ENCODE measurements at places on chromosomes 2 and 18. TPM values are rescaled to one million over a fixed set of nuclear protein-coding genes. Genes with fewer than 3 reads are reported as not detected.
A peak's percentile ranks its signal among the peaks of the same experiment; 100 is the strongest.

Gene CDCA7
- 0.96 TPM for total RNA-seq

Gene DOK6
- total RNA-seq = 0.96 TPM

- H3K4me3 ChIP-seq = no peak overlapping the region
- H3K27ac ChIP-seq = no peak overlapping the region
- no peaks in the 10 kb centered on the region for H3K27me3 ChIP-seq
- no peaks in the 10 kb centered on the region for H3K36me3 ChIP-seq
- no peak for DNase-seq
Observed at GRCh38 chr2:176395273-176395854, 126.1 kb downstream of the MTX2 start.

Gene SPDYA
- total RNA-seq = 0.14 TPM

Gene TLX2
- total RNA-seq = not detected

- no peak overlapping the region for H3K27ac ChIP-seq
- H3K36me3 ChIP-seq = peaks cover 37% of the 10 kb centered on the region
- H3K4me3 ChIP-seq = no peak overlapping the region
- peaks cover 6% of the 10 kb centered on the region for H3K4me1 ChIP-seq
- H3K27me3 ChIP-seq = no peaks in the 10 kb centered on the region
Observed at GRCh38 chr18:59149007-59149406, 9.3 kb downstream of the SEC11C start.

Gene CRACDL
- 3.0 TPM for total RNA-seq

DNA sequence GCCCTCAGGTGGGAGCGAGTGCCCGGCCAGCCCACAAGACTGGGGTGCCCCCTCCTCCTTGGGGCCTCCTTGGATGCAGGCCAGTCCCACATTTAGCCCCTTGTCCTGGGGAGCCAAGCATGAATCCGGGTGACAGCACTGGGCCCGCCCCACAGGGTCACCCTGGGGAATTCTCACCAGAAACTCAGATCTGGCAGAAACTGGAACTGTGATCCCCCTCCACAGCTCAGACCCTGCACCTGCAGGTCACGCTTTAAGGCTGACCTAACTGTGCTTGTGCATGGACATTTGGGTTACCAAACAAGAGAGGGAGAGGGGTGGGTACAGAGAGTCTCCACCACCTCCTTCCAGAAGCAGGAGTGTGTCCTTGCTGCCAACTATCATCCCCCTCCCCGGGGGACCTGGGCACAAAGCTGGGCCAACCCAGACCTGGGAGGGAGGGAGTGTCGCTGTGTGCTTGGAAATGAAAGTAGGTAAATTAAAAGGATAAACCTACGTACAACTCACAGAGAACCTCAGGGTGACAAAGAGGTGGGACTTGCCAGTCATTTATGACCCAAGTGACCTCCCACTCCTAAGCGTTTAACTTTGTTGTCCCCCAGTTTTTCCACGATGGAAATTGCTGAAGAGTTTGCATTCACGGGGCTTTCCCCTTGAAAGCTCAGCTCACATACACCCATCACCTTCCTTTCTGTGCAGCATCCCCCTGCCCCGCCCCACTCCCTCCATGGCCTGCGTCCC is 9.1 kb downstream of the ITM2C start:
- no peak for DNase-seq
- H3K36me3 ChIP-seq = peaks cover 21% of the 10 kb centered on the region
- no peak overlapping the region for H3K27ac ChIP-seq
- H3K4me1 ChIP-seq = peaks cover 26% of the 10 kb centered on the region

GRCh38 chr18:8499810-8500675 is 109.2 kb upstream of the RAB12 start:
- no peak overlapping the region for H3K4me3 ChIP-seq
- H3K36me3 ChIP-seq = no peaks in the 10 kb centered on the region
- H3K4me1 ChIP-seq = peaks cover 6% of the 10 kb centered on the region
- H3K27me3 ChIP-seq = no peaks in the 10 kb centered on the region
- no peak for DNase-seq
- H3K27ac ChIP-seq = no peak overlapping the region

- H3K27ac ChIP-seq = no peak overlapping the region
- no peaks in the 10 kb centered on the region for H3K4me1 ChIP-seq
- no peak overlapping the region for H3K4me3 ChIP-seq
Observed at GRCh38 chr2:30382995-30383394, 64.1 kb upstream of the LCLAT1 start.

Gene DIPK1C
- 6.4 TPM for total RNA-seq

DNA sequence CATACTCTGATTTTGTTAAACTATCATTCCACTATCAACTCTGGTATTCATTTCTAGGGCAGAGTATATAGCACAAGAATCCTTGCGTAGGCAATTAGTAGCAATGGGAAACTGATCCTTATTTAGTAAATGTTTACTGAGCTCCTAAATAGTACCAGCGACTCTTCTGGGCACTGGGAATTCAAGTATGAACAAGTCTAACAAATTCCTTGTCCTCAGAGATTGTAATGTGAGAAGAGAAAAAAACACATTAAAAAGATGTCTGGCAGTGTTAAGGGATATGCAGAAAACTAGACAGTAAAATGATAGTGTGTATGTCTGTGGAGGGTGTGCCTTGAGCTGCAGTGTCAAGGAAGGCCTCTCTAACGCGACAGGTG is 721 bp downstream of the METTL5 start:
- H3K27me3 ChIP-seq = no peaks in the 10 kb centered on the region
- DNase-seq = no peak
- peaks cover 59% of the 10 kb centered on the region for H3K4me1 ChIP-seq
- H3K27ac ChIP-seq = peak overlapping the region; percentile 87
- H3K36me3 ChIP-seq = peaks cover 4% of the 10 kb centered on the region
- H3K4me3 ChIP-seq = peak overlapping the region; percentile 82

DNA sequence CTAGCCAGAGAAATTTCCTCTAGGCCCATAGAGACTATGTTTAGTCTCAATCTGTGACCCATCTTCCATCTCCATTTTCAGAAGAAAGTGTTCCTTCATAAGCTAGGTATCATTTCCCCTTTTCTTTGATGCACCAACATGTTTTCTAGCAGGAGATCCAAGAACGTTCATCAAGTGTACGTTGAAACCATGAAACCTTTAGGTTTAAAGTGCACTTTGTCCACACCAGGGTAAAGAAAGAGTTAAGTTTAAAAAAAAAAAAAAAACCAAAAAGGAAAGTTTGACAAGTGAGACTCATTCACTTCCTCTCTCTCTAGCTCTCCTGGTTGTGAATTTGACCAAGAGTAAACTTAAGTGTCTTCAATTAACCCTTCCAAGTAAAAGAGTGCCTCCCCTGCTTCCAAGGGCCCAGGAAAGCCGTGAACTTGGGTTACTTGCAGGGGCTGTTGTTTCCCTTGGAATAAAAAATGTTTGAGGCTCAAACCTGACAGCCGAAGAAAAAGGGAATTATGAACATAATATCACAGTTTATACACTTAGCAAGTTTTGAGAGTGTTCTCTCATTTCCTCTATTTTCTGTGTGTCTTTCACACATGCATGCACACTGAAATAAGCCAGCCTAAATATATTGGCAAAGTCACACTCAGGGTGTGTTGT is 56.7 kb downstream of the LBH start:
- H3K4me1 ChIP-seq = peaks cover 5% of the 10 kb centered on the region
- no peak overlapping the region for H3K4me3 ChIP-seq
- no peaks in the 10 kb centered on the region for H3K27me3 ChIP-seq
- DNase-seq = no peak

DNA sequence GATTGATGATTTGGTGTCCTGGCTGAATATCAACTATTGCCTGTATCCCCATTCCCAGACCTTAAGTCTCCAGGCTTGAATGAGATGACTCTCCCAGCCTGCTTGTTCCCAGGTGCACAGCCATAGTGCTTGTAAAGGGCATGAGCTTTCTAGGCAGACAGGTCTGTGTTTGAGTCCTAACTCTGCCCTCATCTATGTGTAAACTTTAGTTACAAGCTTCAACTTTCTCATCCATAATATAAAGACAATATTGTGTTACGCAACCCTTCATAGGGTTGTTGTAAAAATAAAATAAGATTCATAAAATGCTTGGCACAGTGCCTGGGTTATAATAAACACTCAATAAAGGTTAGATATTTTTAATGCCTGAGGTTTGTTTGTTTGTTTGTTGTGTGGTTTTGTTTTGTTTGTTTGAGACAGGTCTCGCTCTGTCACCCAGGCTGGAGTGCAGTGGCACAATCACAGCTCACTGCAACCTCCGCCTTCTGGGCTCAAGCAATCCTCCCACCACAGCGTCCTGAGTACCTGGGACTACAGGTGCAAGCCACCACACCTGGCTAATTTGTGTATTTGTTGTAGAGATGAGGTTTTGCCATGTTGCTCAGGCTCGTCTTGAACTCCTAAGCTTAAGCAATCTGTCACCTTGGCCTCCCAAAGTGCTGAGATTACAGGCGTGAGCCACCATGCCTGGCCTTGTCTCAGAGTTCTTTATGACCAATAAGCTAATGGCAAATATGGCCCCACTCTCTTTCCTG is 89.4 kb upstream of the MAPRE2 start:
- no peaks in the 10 kb centered on the region for H3K36me3 ChIP-seq
- H3K4me1 ChIP-seq = peaks cover 9% of the 10 kb centered on the region
- no peak overlapping the region for H3K4me3 ChIP-seq

GRCh38 chr2:217714287-217714751 is 288.5 kb downstream of the TNS1 start:
- H3K36me3 ChIP-seq = no peaks in the 10 kb centered on the region
- DNase-seq = peak; percentile 60
- peak overlapping the region; percentile 74 for H3K27ac ChIP-seq
- no peak overlapping the region for H3K4me3 ChIP-seq
- H3K4me1 ChIP-seq = peaks cover 23% of the 10 kb centered on the region

Gene CHMP3
- total RNA-seq = 149 TPM

Gene AQP12A
- total RNA-seq = not detected

DNA sequence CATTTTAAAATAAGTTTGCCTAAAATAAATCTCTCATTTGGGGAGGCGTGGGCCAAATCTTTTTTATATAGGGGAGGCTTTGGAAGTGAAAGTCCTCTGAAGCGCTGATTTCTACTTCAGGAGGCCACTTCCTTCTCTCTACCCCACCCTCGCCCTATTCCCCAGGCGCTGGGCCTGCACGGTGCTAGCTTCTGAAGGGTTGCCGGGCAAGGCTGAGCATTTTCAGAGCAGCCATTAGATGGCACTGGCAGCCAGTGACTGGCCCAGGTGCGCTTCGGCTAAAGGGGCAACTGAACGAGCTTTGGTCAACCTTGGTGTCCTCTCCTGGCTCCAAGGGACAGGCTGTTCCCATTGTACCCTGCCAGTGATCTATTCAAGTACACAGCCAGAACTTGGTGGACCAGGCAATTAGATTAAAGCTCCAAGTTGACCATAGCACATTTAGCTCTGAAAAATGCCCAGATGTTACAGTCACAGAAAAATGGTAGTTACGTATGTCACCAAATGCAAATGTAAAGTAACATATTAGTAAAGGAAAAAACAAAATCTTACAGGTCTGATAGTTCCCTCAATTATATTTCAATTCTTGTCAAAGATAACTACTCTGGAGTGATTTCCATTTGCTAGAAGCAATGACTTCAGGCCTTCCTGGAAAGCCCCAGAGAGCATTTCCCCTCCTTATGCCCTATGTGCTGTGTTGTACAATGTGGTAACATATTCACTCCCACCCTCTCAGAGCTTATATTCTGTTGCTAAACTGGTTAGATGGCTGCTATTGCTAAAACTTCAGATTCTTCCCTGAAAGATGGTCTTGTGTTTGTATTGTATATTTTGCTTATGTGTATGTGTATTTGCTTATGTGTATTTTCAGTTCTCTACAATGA is 2.1 kb downstream of the POMC start:
- no peaks in the 10 kb centered on the region for H3K36me3 ChIP-seq
- peaks cover 22% of the 10 kb centered on the region for H3K4me1 ChIP-seq
- H3K27ac ChIP-seq = no peak overlapping the region
- H3K27me3 ChIP-seq = peaks cover 94% of the 10 kb centered on the region

DNA sequence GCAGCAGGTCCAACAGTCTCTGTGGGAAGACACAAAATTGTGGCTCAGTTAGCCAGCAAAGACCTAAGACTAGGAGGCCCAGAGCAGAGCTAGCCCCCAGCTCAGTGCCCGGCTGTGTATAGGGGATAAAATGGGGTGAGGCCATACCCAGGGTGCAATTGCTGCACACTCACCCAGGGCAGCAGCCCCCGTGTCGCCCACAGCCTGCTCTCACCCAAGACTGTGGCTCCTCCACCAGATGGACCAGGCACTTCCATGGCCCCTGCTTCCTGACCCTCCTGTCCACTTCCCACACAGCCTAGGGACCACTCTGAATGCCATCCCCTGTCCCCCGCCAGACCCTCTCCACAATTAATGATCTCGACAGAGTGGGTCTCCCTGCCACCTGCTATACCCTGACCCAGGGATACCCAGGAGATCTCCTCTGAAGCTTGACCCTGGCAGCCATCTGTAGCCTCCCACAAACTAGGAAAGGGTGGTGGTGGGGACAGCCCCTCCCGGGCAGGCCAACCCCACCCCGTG is 85.7 kb downstream of the HS1BP3 start:
- no peaks in the 10 kb centered on the region for H3K27me3 ChIP-seq
- H3K4me1 ChIP-seq = peaks cover 60% of the 10 kb centered on the region
- peak overlapping the region; percentile 35 for H3K27ac ChIP-seq
- DNase-seq = no peak
- no peaks in the 10 kb centered on the region for H3K36me3 ChIP-seq

Gene PLEK
- 4.8 TPM for total RNA-seq

- no peak overlapping the region for H3K4me3 ChIP-seq
- H3K36me3 ChIP-seq = no peaks in the 10 kb centered on the region
- no peak overlapping the region for H3K27ac ChIP-seq
- no peak for DNase-seq
- H3K4me1 ChIP-seq = peaks cover 7% of the 10 kb centered on the region
Observed at GRCh38 chr2:152241948-152242729, 66.6 kb upstream of the STAM2 start.

DNA sequence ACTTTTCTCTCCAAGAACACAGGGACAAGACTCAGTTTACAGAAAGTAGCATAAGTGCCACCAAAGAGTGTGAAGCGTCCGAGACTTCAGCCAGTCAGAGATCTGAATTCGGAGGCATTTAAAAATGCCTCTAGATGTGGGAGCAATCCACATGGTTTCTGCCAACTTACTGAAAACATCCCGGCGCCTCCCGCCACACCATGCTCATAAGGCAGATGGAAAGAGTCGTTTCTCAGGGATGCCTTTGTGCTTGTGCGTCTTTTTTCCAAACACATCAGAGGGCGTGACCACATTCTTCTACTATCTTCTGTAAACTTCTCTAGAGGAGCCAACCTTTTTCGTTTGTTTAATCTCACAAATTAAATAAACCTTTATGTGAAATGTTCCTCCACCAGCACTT is 88.7 kb downstream of the NRP2 start:
- H3K4me3 ChIP-seq = no peak overlapping the region
- DNase-seq = no peak
- peaks cover 19% of the 10 kb centered on the region for H3K4me1 ChIP-seq
- H3K27ac ChIP-seq = no peak overlapping the region
- H3K27me3 ChIP-seq = peaks cover 30% of the 10 kb centered on the region

- no peaks in the 10 kb centered on the region for H3K36me3 ChIP-seq
- H3K27ac ChIP-seq = no peak overlapping the region
- no peak for DNase-seq
- H3K4me3 ChIP-seq = no peak overlapping the region
Observed at GRCh38 chr2:126241411-126241810, 414.5 kb upstream of the GYPC start.

Measured in left ventricle myocardium inferior (tissue), 1 donor.